ENCODE measurements at places on chromosomes 12 and 14.

GRCh38 chr12:16587110-16587453 lies 18.9 kb downstream of the LMO3 start:
- no peak for DNase-seq

DNA sequence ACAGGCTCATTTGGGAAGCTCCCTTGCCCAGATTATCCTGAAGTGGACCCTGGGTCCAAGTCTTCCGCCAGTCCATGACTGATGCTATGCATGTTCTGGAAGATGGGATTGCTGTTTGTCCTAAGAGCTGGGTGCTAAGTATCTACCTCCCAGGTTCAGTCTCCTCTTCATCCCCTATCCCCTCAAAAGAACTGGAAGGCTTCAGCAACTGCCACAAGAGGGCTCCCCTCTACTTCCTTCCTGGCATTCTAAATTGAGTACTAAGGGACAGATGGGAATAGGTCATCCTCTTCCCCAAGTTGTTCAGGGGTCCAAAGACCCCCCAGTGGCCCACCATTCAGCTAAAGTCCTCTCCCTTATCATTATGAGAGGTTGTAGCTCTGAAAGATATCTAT lies 9.0 kb upstream of the FKBP11 start:
- no peak for DNase-seq

DNA sequence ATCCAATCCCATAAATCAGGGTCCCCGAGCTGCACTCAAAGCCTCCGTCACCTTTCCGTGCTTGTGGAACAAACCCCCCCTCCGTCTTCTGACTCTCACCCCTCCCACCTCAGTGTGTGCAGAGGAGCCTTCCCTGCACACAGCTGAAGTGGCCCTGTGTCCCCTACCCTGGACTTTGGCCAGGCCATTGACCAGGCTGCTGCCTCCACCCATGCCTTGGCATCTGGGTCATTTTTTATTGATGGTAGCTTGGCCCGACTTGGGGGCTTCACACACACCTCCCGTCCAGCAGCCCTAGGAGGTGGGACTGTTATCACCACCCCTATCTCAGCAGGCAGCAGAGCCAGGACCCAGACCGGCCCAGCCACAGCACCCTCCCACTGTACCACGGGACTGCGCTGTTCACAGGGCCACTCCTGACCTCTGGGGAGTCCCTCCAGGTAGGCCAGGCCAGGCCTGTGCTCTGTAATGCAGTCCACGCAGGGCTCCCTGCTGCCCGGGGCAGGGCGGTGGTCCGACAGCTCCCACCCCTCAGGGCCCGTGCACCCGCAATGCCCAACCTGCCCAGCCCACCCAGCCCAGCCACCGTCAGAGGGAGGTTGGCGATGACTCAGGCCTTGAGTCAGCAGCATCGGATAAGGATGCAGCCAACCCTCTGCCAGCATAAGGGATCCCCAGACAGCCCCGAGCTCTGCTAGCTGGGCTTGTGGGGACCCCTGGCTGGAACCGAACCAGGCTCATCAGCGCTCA lies 9.2 kb upstream of the INF2 start:
- no peak for DNase-seq

DNA sequence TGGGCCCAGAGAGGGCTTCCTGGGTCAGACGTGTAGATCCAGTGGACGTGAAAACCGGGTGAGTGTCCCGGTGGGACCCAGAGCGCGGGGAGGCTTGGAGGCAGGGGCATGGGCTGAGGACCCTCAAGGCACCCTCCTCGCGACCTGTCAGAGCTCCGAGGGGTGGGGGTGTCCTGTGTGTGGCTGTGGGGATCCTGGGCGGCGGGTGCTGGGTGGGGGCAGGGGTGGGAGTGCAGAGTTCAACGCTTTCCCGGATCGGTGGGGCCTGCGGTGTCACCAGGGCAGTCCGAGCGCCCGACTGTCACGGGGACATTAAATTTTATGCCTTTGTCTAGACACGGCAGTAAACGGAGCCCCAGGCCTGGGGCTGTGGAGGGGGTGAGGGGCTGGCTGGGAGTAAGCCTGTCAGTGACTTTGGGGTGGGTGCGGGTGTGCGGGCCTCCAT lies 1.0 kb downstream of the TMEM121 start:
- no peak for DNase-seq

DNA sequence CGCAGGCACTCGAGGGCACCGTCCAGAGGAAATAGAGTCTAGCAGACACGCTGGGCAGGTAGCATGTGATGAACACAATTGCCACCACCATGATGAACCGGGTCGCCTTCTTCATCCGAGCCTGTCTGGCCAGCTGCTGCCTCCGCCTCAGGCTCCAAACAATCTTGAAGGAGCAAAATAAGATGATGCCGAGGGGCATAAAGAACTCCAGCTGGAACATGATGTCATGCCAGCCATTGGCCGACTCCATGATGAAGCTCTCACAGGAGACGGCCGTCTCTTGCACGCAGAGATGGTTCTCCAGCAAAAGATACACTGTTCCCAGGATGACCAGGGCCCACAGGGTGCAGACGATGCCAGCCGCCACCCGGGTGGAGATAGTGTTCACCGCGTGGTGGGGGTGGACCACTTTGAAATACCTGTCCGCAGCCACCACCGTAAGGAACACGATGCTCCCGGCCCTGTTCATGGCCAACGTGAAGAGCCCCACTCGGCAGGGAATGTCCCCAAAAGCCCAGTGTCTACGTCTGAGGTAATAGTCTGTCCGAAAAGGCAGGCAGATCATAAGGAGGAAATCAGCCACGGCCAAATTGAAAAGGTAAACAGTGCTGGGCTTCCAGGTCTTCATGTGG lies 945 bp downstream of the HCAR1 start:
- DNase-seq = no peak

- DNase-seq = no peak
Measured at GRCh38 chr12:131944601-131945251, 5.0 kb upstream of the EP400 start.

- no peak for DNase-seq
Measured at GRCh38 chr14:88163731-88164255, 158.9 kb downstream of the GPR65 start.

- no peak for DNase-seq
Measured at GRCh38 chr12:94753036-94753679, 102.8 kb upstream of the TMCC3 start.
